ENCODE measurements at places on chromosomes 6 and 20.

DNA sequence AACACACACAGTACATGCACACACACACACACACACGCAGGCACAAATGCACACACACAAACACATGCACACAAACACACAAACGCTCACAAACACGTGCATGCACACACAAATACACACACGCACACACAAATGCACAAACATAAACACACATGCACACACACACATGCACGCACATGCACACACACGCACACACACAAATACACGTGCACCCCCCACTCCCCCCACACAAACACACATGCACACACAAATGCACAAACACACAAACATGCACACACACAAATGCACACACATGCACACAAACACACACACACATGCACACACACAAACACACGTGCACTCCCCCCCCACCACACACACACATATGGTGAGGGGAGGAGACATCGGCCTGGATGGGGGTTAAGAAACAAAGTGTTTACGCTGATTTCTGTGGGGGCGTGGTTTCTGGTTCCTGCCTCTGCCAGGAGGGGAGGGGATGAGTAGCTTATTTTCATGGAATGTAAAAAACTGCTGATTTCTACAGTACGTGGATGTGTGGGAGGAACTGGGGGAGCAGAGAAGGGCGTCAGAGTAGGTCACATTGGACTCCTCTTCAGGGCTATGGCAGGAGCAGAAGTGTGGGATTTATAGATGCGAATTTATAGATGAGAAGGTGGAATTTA is 607.2 kb downstream of the QKI start:
- DNase-seq: no peak

- no peak for DNase-seq
These were observed 324 bp downstream of the JPH2 start for GRCh38 chr20:44186674-44187053.

- no peak for DNase-seq
These were observed 555.3 kb upstream of the MAP3K7 start for GRCh38 chr6:91142154-91142553.

DNA sequence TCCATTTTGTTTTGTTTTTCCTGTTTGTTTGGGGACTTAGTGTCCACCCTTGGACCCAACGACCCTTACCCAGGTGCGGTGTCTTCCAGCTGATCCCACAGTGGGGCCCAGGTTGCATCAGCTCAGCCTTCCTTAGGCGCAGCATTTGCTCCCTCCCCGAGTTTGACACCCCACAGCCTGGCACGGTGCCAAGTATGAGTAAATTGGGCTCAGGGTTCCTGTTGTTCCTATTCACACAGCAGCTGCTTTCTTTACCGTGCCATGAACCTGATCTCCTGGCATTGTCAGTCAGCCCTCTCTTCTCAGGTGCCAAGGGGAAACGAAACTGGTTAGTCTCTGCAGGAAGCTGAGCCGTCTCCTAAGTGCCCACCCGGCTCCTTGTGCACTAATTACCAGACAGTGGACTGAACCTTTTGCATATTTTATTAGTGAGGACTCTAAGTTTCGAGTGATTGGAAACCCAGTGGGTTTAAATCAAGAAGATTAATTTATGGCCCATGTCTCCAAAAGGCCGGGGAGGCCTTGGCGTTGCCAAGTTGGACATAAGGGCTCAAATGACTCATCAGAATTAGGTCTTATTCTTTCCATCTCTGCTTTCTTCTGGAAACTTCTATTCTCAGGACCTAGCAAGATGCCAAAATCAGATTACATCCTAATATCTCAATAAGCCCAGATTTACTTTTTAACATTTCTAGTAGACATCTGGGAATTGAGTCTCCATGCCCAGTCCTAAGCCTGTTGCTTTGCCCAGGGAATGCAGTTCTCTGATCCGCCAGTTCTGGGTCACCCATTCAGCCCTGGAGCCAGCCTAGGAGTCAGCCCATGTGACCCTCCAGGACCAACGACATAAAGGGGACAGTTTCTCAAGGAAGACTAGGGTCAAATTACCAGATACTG is 68.8 kb downstream of the TSHZ2 start:
- peak; percentile 2 for DNase-seq

- DNase-seq: no peak
These were observed 248.1 kb downstream of the TPBG start for GRCh38 chr6:82611751-82612150.

DNA sequence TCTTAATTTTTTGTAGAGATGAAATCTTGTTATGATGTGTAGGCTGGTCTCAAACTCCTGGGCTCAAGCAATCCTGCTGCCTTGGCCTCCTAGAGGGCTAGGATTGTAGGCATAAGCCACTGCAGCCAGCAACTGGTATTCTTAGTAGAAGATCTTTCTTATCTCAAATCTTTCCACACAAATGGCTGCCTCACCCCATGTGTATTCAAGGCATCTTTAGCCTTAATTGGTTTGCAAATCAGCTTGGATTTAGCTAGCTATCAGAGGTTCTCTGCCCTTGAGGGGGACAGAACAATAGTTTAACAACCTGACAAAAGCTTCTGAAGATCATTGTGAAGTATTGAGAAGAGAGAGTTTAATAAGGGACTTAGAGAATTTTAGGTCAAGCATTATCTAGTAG is 17.9 kb upstream of the ABRACL start:
- no peak for DNase-seq

GRCh38 chr6:46511320-46511719 is 20.1 kb upstream of the RCAN2 start:
- DNase-seq: no peak

- DNase-seq: no peak
These were observed 5.7 kb downstream of the SASH1 start for GRCh38 chr6:148348335-148348734.

Data from erythroblast (primary cell).